NCI-H2227 treated with DMSO at 0.1 percent for 48 hours (cell line): ENCODE measurements at places on chromosomes 4 and X.

DNA sequence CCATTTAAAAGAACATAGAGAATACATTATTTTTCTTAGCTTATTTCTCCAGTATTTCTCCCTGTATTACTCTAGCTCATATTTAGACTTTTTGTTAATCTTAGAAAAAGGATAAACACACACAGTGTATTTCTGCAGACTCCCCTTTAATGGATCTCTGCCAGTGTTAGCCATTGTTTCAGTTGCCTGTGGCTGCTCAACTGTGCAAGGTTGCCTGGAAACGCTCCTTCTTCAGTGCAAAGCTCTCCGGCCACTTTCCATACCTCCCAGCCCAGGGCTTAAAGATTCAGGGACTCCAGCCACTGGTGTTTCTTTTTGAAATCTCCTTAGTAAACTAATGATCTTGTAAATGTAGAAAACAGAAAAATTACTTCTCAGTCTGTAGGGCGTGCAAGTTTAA, 104.9 kb downstream of the SLIT2 start:
- peak; percentile 42 for DNase-seq

GRCh38 chr4:97978791-97979488, 164.3 kb downstream of the STPG2 start:
- no peak for DNase-seq

DNA sequence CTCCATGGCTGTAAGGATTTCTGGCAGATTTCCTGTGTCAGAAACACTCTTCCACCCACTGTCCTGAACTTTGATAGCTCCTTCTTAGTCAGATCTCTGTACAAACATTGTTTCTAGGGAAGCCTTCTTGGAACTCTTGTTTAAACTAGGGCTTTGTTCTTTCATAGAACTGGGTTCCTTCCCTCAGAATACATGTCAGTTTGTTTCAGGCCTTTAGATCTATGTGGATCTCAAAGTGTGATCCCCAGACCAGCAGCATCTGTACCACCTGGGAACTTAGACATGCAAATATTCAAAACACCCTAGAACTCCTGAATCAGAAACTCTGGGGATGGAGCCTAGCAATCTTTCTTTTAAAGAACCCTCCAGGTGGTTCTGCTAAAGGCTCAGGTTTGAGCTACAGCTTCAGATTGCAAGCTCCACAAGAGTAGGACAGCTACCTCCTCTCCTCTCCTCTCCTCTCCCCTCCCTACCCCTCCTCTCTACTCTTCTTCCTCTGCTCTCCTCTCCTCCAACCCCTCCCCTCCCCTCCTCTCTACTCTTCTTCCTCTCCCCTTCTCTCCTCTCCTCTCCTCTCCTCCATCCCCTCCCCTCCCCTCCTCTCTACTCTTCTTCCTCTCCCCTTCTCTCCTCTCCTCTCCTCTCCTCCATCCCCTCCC, 12.7 kb downstream of the RASSF6 start:
- DNase-seq: no peak

GRCh38 chr4:14345356-14345775, 656.9 kb upstream of the CPEB2 start:
- no peak for DNase-seq

GRCh38 chr4:147287588-147287890, 193.4 kb upstream of the EDNRA start:
- DNase-seq: no peak

DNA sequence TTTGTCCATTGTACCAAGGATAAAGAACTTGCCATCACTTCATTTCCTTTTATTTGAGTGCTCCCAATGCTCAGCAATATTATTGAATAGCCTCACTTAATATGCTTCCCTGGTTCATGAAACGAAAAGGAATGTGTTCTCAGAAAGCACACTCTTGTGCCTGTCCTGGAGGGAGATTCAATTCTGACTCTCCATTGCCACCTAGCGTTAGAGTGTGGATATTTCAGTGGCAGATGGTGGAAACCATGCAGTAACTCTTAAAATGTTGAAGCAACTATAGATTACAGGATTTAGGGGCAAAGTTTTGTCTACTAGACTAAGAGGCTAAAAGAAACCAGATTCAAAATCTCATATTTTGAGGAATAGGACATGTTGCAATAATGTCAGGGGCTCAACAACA, 36.0 kb downstream of the GAB3 start:
- DNase-seq: peak; percentile 11

GRCh38 chrX:31061091-31061490, 10.8 kb downstream of the FTHL17 start:
- DNase-seq: no peak

DNA sequence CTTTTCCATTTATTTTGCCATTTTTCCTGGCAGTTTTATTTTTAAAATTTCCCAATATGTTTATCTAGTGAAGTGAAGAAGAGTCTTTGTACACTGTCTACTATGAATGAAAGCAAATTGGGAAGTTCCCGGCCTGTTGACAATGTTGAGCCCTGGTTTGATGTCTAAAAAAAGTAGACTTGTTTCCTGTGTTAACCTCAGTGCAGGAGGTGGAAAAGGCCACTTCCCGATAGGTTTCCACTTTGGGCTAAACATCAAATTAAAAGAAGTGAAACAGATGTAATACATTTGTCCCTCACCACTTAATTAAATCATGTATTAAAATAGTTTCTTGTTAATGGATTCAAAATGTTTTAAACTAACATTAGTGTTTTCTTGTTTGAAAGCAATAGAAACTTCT, 30.0 kb downstream of the BBS12 start:
- no peak for DNase-seq

DNA sequence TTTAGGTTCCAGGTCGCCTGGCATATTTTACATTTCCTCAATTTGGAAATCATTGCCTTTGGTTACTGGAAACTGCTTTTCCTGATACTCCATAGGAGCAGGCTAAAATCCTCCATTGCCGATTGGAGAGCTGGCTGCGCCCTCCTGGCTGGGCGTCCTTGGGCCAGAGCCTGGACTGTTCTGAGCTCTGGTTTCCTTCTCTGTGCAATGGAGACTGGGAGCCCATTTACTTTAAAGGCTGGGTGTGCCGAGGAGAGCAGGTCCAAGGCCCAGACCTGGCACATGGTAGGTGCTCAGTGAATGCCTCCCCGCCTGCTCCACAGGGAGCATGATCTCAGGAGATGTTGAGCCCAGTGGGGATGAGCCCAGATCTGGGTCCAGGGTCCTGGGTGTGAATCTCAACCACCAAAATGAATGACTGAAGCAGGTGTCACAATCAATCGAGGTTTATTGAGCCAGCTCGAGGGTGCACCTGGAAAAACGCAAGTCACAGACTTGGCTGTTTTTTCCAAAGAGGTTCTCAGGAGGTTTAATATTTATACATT, 50.0 kb downstream of the EVC start:
- DNase-seq: no peak

- no peak for DNase-seq
Observed at GRCh38 chr4:25107827-25108516, 52.3 kb downstream of the SEPSECS start.

DNA sequence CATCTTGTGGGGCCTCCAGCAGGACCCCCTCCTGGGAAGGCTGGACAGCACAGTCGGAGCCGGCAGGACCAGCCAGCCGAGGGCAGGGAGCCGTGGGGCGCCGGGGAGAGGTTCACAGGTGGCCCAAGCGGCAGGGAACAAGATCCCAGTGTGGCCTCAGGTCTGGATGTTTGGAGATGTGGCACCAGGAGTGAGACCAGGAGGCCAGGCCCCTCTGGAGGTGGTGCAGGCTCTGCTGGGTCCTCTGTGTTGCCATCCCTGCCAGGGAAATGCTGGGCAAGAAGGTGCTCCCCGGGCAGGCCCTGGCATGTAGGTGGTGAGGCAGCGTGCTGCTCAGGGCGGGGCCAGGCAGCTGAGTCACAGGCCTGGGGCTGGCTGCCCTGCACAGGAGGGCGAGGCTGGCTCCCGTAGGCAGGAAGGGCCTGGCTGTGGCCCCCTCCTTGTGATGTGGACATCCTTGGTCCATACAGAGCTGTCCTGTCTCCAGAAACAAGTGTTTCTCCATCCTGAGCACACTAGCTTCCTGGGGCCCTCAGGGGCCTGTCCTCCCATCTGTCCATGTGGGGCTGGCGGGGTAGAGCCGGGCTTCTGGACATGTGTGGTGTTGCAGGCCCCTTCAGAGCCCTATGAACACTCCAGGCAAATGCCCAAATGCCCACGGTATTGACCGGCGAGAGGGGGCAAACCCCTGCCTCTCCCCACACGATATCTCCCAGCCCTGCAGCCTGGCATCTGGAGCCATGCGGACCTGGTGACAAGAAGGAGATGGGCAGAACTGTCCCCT, 4.8 kb upstream of the HGFAC start:
- DNase-seq: no peak

- no peak for DNase-seq
Observed at GRCh38 chrX:56963377-56963776, 32.0 kb downstream of the SPIN3 start.

DNA sequence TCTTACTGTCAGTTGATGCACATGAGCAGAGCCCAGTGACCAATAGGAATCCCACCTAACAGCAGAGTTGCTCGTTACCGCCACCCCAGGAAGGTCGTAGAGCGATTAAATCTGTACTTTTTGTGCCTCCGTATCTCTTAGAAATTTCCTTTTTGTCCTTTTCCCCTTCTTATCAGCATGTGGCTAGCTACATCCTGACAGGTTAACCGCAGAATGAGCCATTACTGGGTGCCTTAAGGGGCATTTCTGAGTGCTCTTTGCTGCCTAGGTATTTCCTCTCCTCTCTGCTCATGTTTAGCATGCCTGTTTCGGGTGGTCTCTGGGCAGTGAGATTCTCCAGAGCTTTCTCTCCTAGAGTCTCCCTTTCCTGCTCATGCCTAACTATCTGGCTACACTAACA, 530.5 kb downstream of the FAM133A start:
- no peak for DNase-seq

DNA sequence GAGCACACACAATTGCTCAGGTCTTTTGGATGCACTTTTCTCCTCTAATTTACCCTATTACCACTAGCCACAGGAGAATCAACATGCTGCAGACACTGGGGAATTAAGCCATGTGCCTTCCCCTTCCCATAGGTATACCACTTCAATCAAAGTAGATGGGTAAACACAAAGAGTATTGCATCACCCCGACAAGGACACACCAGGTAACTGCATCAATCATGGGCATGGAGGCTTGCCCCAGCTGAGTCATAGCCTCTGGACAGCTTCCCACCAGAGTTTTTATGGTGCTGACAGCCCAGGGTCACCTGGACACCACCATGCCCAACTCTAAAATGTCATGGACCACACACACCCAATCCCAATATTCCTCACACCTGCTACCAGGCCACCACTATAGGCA, 197.2 kb upstream of the AR start:
- no peak for DNase-seq

- no peak for DNase-seq
Observed at GRCh38 chr4:168134651-168135050, 42.3 kb downstream of the ANXA10 start.

- DNase-seq: no peak
Observed at GRCh38 chr4:185589067-185589836, 53.9 kb upstream of the PDLIM3 start.

DNA sequence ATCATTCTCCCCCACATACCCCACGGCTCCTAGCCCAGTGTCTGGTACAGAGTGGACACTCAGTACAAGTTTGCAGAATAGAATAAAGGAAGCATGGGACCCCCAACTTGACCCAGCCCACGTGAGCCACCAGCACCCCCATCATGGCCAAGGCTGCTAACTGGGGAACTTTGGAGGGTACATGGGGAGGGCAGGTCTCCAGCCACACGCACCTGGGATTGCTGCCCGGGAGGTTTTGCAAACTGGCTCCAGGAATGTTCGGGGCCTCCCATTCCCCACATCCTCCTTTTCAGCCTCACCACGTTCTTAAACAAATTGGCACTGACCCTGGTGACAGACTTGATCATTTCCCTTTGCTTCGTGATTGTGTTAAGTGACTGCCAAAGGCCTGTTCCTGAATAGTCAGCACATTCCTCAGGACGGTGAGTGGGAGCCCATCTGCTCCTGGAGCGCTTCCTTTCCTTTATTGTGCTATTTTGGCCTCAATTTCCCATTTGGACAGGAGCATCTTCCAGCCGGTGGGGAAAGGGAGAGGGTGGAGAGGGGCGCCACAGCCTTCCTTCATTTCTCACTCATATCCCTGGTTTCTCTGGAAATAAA, 18.7 kb upstream of the XPNPEP2 start:
- DNase-seq: no peak

DNA sequence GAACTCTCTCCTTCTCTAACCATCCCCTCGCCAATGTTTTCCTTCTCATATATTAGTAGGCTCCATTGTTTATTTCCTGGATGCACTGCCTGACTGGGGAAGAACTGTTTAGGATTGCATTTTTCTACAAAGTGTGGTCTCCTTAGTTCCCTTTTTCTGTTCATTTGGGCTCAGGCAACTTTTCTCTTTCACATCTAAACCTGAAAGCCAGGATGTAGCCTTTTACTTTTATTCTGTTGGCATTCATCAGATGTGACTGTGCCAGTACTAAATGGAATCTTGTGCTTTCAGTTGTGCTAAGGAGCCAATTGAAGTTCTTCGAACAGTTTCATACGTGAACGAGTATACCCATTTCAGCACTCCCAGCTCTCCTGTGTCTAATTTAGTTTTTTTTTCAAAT, 59.8 kb downstream of the DDIT4L start:
- no peak for DNase-seq

DNA sequence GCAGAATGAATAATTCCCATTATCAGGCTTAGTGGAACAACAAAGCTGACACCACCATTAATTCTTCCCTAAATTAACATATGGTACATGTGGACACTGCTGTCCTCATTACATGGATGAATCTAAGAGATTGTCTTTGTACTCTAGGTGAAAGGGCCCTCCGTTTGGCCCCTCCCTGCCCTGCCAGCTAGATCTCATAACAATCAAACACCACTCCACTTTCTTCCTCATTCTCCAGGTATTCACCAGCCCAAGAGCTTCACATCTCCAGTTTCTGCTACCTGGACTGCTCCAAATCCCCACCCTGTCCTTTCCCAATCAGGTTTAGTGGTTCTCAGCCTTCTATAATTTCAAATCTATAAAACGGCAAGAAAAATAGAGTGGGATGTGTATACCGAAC, 3.8 kb downstream of the HSD17B11 start:
- DNase-seq: no peak

DNA sequence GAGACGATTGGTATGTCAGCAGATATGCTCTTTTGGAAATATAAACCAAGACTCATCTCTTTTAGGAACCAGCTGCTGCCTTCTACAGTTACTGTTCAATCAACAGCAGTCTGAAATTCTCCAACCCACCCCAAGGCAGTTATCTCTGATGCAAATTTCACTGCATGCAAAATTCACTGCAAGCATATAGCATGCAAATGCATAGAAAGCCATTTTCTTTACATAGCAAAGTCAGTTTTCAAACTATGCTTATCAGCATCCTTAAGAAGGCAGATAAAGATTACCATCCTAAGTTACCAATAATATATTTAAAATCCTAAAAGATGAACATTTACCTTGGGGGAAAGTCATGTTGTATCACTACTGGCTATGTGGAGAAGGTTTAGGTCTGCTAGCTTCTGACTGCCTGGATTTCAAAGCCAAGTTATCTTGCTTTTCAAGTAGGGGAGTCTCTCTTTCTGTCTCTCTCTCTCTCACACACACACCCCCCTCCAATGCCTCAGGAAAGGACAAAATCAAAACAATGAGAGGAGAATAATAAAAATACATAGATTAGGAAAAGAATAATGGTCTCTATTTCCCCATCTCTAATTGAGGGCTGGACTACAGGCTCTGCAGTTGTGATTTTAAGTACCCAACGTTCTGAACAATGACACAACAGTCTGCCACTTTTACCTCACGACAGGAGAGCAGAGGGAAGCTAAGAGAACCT, 1.5 kb downstream of the NMU start:
- DNase-seq: no peak

- DNase-seq: no peak
Observed at GRCh38 chr4:55727746-55728145, 91.6 kb upstream of the NMU start.
